ENCODE measurements at places on chromosomes 16 and 17.

- no peak for DNase-seq
Measured at GRCh38 chr16:12655537-12655936, 148.2 kb downstream of the CPPED1 start.

- no peak for DNase-seq
Measured at GRCh38 chr17:56297184-56297583, 143.9 kb downstream of the ANKFN1 start.

DNA sequence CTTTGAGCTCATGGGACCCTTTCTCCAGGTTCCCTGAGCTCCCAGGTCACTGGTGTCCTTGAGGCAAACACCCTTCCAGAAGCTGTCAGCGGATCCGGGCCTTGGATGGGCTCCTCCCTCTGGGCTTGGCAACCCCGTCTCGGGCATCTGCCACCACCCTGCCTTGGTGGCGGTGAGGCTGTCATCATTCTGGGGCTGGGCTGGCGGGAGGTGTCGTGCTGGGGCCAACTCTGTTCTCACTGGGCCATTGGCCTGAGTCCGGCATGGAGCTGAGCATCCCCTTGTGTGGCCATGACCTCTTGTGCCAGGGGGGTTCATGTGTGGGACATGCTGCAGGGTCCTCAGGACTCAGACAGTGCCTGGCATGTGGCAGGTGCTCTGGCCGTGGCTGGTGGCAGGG is 197.6 kb downstream of the LAT start:
- no peak for DNase-seq

DNA sequence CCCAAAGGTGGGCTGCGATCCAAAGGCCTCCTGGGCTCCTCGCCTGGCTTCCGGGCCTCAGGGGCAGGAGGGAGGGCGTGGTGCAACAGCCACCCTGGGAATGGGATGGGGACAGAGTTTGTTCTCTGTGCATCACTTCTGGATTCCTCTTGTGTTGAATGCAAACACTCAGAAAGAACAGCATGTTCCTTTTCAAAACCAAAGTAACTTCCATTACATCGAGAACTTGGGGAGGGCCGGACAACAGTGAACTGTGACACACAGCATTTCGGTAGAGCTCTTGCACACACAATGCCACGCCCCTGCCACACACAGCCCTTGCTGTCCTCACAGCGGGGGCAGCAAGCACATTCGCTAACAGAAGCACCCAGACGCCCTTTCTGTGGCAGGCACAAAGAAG is 36.1 kb upstream of the FASN start:
- DNase-seq: no peak

DNA sequence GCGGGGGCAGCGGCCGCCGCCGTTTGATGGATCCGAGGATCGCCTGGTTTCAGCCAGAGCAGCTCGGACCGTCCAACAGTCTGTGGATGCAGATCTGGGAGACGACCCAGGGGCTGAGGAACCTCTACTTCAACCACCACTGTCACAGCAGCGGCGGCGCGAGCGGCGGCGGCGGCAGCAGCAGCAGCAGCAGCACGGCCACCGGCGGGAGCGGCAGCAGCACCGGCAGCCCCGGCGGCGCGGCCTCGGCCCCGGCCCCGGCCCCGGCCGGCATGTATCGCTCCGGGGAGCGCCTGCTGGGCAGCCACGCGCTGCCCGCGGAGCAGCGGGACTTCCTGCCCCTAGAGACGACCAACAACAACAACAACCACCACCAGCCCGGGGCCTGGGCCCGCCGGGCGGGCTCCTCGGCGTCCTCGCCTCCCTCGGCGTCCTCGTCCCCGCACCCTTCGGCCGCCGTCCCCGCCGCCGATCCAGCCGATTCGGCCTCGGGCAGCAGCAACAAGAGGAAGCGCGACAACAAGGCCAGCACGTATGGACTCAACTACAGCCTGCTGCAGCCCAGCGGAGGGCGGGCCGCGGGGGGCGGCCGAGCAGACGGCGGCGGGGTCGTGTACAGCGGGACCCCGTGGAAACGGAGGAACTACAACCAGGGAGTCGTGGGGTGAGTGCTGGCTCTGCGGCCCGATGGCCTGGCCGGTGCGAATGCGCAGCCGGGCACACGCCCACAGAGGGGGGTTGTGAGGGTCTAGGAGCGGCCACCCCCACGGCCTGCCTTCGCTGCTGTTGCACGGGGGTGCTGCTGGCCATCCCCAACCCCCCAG is 702 bp downstream of the TENT4B start:
- peak; percentile 47 for DNase-seq

DNA sequence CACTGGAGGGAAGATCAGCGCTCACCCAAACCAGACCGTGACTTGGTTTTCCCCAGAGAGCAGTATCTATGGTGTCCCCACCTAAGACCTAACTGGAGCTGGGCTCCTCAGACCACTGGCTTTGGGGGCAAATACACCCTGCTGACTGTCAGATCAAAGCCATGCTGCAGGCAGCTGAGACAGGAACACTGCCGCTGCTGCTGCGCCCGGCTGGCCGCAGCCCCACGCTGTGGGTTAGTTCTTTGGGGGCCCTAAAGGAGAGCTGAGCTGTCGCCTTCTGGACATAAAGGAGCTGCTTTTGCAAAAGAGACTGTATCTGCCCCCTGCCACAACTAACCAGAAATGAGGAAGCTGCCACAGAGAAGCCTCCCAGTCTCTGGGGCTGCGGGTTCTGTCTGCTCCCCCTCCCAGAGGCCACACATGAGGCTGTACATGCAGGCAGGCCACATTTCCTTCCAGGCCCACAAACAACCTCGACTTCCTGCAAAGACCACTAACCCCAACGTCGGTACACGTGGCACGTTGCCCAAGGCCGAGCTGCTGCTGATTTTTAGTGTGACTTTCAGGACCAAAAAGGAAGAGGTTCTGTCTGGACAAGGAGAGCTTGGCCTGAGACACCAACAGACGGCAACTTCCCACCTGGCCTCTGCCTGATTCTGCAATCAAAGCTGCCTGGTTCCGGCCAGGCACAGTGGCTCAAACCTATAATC is 18.2 kb upstream of the ABR start:
- DNase-seq: no peak

- DNase-seq: no peak
Measured at GRCh38 chr17:33512113-33512512, 219.0 kb upstream of the ASIC2 start.

DNA sequence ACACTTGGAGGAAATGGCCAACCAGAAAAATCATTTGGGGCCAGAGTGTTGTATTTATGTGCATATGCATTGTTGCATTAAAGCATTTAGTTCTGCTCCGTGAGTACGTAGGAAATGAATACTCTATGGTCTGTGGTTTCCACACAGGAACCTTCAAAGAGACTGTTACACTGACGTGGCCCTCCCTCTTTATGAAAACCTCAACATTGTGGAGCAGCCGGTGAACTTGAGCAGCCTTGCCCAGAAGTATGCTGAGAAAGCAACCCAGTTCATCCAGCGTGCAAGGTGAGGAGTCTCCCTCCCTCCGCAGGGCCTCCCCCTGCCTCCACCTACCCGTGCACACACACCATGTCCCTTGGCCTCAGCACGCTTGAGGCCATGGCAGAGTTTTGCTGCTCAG is 65.2 kb downstream of the ARSG start:
- DNase-seq: no peak

DNA sequence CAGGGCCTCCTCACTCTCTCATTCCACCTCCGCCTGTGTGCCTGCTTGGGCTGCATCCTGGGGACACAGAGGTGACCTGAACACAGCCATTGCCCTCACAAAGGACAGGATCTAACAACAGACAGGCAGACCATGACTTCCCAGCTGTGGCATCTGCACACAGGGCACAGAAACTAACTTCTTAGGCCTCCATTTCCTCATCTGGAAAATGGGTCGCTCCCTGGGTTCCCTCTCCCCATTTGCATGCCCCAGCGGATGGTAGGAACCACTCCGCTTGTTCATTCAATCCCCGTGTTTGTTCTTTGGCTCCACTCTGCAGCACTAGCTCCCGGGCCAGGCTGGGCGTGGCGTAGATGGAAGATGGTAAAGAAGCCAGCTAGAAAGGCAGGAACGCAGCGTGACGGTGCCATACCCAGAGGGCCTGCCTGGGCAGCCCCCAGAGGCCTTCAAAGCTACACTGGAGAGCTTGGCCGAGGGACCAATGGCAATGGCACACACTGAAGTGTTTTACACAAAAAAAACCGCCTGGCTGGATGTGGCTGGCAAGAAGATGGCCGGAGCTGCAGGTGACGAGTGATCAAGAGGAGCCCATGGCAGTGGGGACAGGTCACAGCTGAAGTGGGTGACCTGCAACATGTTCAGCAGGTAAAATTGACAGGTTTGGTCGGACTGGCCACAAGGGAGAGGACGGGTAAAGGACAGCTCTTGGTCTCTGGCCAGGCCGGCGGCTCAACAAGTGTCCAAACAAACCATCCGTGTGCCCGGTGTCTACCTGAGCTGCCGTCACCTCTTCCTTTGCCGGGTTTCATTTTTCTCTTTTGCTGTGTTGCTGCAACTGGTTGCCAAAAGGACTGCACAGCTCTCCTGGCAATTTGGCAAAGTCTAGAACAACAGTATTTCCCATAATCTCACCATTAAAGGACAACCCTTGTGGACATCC is 66.9 kb downstream of the SOCS1 start:
- no peak for DNase-seq

GRCh38 chr16:30112197-30113030 is 923 bp downstream of the GDPD3 start:
- peak; percentile 75 for DNase-seq

DNA sequence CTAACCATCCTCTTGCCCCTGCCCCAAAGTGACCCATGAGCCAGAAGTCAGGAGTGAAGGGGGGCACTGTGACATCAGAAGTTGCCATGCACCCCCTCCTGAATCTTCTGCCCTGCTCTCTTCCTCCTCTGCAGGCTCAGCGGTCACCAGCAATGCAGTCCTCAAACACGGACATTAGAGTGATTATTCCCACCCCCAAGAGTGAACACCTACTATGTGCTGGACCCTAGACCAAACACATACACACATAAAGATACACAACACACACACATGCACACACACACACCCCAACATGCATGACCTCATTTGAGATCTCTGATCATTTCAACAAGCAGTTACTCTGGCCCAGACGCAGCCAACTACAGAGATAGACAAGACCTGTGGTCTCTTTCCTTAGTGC is at the start of gene CDRT4:
Gene CDRT4, minus strand, starts transcription at position 30 of the 400 bp plus-strand sequence. CDS start 27,383 bp downstream, outside the sequence.
- DNase-seq: no peak

DNA sequence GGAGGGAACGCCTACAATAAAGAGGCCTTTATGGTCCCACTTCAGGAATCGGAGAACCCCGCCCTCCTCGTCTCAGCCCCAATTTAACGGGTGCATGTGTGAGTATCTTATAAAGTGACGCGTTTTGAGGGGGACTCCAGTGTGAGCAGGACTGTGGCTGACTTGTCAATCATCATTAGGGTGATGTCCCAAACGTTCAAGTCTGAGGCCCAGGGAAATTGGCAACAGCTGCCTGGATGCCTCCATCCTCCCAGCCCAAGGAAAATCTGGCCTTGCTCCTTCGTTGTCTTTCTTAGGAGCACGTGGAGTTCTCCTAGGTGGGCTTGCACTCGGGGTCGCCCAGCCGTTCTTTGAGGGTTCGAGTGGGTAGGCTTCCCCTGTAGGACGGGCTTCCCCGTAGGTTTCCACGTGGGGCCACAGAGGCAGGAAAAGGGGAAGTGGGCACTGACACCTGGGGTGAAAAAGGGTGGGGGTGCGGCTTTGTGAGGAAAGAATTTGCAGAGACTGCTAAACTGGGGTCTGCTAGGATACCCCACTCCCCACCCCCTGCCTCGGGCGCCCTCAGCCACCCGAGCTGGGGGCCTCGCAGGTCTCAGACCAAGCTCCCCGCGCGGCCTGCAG is 561 bp upstream of the HERPUD1 start:
- DNase-seq: no peak

GRCh38 chr17:76584427-76585032 is 1.1 kb downstream of the ST6GALNAC2 start:
- DNase-seq: no peak

DNA sequence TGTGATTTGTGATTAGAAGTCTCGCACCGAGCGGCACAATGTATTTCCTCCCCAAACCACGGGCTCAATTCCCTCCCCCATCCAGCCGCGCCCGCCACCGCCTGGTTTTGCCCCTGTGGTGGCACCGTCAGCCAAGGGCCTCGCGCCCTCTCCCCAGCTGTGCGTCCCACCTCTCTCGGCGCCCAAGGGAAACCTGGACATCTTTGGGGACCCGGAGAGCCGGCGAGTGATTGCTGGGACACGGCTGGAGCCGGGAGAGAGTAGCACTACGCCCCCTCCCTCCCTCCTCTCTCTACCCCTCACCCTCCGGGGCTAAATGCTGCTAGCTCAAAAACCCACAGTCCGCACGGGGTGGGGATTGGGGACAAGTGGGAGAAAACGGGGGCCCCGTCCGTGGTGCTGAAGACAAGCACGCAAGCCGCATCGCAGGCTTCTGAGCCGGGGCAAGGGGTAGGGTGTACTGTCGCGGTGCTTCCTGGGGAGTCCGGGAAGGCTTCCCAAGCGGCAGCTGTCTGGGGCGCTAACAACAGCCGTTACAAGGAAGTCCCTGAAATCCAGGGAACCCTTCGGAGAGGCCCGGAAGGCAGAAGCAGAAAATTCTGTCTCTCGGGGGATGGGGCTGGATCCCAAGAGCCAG is 1.4 kb downstream of the CBLN1 start:
- peak; percentile 67 for DNase-seq

GRCh38 chr17:68513932-68514331 is 1.7 kb downstream of the PRKAR1A start:
- no peak for DNase-seq

GRCh38 chr17:82929011-82929622 is 89.3 kb upstream of the ZNF750 start:
- DNase-seq: no peak

DNA sequence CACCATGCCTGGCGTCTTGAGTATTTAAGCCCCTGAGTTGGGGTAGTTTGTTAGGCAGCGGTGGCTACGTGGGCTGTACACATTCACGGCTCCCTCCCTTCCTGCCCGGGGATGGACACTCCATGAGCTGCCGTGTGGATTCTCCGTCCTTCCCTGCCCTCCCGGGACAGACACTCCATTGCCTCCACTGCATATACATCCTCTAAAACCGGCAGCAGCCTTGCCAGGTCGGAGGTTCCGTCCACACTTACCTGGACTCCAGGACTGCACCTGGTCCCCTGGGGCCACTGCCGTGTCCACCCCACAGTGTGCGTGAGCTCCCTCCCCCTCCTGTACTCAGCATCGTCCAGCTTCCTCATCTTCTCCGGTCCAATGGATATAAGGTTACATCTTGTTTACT is 3.5 kb upstream of the SPATA2L start:
- DNase-seq: no peak

DNA sequence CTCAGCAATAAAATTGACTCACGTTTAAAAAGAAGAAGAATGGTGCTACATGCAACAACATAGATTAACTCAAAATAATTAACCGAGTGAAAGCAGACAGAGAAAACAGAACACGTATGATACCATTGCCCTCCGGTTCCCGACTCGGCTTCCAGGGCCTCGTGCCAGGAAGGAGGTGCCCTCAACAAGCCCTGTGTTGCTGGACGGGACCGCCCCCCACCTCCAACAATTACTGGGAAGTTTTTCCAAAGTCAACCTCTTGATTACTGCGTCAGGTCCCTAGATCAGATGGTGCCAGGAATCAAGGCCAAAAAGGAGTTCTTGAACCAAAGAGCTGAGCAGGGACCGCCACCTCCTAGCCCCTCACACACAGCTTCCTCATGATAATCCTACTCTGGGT is 20.4 kb downstream of the DNAH17 start:
- no peak for DNase-seq

GRCh38 chr16:21222495-21223337 is 10.8 kb upstream of the ANKS4B start:
- DNase-seq: no peak
